ENCODE measurements at places on chromosomes 11 and 22.
A peak's percentile ranks its signal among the peaks of the same experiment; 100 is the strongest.

DNA sequence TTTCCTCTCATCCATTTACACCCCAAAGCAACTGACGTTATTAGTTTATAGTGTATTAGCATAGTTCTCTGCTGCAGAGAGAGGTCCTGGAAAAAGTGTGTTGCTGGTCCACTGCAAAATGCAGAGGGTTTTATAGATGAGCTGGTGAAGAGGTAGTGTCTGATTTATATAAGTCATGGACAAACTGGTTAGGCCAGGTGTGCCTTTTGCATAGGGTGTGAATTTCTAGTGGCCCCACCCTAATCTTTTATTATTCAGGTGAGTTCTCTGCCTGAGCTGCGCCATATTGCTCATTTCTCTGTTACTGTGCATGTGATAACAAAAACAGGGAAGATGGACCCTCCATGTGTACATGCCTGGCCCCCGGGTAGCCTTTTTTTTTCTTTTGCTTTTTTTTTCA is 43.1 kb upstream of the TRIM77 start:
- DNase-seq, result no peak

DNA sequence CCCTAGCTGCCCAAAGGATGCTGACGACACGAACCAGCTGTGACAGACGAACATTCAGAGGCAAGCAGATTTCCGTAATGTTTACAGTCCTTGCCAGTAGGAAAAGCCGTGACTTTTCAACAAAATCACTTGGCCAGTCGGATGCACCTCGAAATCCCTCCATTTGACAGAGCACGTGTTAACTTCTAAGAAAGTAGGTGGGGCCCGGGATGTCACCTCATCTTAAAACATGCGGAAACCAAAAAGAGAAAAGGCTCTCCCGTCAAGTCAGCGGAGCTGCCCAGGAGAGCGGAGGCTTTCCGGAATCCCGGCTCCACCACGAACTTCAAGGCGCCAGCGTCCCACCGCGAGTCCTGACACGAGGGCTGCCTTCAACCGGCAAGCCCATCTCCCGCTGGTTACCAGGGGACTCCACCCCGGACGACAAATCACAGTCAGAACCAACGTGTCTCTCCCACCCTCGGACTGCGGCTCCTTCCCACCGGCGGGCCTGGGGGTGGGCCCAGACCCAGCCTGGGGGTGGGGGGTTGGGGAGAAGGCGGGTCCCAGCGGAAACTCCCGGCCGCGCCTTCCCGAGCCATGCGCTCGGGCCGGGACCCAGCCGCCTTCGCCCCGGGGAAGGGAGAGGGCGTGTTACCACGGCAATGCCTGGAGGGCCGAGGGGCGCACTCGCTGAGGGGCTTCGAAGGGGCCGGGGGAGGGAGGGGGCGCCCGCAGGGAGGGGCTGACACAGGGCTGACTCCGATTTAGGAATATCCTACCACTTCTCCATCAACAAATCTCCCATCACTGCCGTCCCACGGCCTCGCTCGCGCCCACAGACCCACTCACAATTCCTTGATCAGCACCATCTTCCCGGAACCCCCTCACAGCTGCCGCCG is 475 bp downstream of the PITPNB start:
- peak; percentile 46 for DNase-seq

DNA sequence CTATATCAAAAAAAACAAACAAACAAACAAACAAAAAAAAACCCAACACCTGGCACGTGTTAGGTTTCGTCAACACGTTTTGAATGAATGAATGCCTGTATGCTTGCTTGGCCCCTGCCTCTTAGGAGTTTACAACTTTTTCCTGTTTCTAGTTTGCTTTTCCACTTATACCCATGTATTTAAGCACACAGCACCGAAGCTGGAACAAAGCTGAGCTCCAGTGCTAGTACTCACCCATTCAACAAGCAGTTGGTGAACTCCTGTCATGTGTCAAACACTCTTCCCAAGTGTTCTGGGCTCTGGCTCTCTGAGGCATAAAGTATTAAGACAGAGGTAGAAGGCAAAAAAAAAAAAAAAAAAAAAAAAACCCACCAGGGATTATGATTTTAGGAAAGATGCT is 599.3 kb downstream of the BUD13 start:
- no peak for DNase-seq

- DNase-seq, result no peak
Measured at GRCh38 chr11:115944596-115944995, 440.4 kb upstream of the CADM1 start.

DNA sequence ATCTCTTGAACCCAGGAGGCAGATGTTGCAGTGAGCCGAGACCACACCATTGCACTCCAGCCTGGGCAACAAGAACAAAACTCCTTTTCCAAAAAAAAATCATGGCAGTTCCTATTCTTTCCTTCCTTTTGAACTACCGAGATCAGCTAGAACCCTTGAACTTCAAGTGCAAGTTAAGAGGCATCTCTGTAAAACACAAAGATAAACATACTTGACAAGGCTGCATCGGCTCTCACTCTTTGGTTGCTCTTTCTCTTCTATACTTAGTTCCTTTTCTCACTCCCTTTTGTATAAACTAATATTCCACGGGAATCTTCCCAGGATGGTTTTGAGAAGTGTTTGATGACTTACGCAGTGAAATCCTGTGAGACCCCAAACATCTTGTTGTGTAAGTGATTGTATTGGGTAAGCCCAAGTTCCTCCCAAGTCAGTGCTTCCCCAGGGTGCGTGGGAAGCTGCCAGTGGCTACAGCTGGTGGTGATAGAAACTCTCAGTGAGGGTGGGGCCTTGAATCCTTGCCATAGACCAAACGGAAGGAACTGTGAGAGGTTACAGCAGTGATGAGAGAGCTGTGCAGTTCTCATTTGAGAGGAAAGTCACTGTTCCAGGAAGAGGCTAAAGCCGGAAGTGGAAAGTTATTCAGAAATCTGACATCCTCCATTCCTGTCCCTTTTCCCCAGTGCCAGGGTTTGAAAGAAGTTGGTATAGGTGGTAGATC is 24.1 kb upstream of the CDC42EP2 start:
- DNase-seq, result no peak

- DNase-seq, result no peak
Measured at GRCh38 chr11:76665172-76665571, 5.4 kb downstream of the LRRC32 start.

- no peak for DNase-seq
Measured at GRCh38 chr22:49811020-49811791, 16.5 kb downstream of the BRD1 start.

GRCh38 chr11:78801161-78801884 is 226.7 kb upstream of the NARS2 start:
- no peak for DNase-seq

GRCh38 chr11:64132191-64132771 is 33.6 kb downstream of the MACROD1 start:
- DNase-seq, result no peak

DNA sequence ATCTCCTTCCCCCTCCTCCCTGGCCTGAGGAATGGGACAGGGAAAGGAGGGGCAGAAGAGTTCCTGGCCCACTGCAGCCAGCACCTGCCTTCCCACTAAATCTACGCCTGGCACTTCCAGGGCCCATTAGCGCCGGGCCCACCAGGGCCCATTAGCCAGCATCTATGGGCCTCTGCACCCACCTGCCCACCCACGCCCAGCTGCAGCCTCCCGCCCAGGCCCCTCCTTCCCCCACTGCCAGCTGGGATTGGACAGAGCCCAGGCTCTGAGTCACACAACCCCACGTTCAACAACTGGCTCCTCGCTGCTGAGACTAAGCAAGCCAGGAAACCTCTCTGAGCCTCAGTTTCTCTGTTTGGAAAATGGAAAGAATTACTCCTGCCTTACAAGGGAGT is 48.7 kb downstream of the CYTH4 start:
- no peak for DNase-seq

DNA sequence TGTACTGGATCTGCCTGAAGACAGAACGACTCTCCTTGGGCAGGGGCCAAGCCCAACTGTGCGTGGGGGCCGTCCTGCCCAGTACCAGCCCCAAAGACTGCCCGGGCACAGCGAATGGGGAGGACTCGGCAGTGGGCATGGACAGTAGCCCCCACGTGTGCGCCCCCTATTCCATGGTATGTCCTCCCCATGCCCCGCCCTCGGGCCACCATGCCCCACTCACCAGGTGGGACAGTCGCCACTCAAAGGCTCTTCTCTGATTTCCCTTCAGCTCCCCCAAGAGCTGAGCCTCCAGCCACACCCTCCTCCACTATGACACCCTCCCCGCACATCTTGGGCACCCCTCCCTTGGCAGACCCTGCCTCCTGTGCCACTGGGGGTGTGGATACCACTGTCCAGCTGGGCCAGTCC is 43.5 kb downstream of the GNB1L start:
- no peak for DNase-seq

DNA sequence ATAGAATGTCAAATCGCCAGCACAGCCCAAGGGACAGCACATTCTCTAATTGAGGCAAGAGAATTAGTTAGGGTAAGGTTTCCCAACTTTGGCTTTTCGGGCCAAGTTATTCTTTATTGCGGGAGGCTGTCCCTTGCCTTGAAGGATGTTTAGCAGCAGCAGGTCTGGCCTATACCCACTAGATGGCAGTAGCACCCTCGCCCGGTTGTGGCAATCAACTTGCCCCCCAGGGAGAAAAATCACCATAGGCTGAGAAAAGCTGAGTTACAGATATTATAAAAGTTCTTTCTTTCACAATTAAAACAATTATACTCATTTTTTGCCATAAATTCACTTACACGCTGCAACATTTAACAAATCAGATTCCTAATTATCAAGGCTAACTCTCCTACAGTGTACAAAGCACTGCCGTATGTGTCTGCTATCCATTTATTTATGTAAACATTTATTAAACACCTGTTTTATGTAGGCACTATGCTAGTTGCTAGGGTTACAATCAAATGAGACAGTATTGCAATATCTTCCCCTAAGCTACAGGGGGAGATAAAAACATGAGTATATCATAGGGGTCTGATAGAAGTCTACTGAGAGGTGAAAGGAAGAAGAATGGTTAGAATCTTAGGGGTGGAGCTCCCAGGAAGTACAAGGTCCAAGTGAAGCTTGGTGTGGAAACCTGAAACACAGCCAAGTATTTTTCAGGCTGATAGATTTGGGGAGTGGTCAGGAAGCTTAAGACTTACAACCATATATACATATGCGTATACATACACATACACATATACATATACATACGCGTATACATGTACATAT is 452.3 kb downstream of the RAB38 start:
- no peak for DNase-seq

DNA sequence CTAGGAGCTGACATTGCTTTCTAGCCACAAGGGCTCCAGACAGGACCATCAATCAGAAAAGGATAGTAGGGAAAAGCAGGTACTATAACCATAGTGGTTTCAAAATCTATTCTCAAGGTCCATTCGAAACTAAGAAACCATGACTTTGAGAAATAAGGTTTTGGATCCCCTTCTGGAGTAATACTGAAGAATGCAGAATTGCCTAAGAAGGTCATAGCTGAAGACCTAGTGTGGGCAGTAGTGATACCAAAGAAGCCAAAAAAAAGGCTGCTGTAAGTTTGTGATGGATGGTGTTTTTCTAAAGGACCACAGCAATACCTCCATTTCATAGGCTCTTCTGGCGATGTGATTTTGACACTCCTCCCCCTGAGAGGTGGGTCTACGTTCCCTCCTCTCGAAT is 163.1 kb downstream of the MAML2 start:
- no peak for DNase-seq

DNA sequence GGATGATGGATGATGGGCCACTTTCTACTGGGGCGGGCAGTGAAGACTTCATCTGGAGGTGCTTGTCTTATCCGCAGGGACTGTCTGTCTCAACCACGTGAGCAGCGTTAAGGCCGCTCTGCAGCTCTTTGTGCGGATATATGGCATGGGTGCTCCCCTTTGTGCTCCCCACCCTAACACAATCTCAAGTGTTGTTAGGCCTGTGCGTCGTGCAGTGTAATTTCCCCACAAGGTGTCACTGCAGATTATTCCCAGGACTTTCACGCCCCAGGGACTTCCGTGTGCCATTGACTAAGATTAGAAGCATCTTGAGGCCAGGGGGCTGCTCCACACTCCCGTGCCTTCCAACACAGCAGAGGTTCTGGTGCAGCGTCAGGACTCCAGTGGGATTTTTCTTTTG is 65.3 kb downstream of the TBC1D22A start:
- DNase-seq, result no peak

DNA sequence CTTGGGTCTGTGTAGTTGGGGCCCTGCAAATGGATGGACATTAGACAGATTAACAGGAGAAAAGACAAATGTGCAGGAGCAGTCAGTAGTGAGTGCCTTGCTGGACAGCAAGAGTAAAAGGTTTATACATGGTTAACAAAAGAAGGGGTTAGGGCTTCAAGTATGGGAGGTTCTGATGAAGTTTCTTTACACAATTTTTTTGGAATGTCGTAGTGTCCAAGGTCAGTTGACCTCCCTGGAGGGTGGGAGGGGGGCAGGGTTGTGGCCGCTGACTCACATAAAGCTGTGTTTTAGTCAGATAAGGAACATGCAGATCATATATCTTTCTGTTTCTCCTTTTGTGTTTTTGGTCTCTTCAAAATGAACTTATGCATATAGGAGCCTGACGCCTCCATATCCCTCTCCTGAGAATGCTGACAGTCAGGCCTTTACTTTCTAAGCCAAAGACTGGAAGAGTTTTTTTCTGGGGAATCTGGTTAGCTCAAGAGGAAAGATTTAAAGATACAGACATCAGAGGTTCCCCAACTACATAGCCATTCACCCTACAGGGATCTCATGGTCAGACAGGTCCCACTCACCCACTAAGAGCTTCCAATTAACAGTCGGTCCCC is 134.3 kb downstream of the NECTIN1 start:
- DNase-seq, result no peak

DNA sequence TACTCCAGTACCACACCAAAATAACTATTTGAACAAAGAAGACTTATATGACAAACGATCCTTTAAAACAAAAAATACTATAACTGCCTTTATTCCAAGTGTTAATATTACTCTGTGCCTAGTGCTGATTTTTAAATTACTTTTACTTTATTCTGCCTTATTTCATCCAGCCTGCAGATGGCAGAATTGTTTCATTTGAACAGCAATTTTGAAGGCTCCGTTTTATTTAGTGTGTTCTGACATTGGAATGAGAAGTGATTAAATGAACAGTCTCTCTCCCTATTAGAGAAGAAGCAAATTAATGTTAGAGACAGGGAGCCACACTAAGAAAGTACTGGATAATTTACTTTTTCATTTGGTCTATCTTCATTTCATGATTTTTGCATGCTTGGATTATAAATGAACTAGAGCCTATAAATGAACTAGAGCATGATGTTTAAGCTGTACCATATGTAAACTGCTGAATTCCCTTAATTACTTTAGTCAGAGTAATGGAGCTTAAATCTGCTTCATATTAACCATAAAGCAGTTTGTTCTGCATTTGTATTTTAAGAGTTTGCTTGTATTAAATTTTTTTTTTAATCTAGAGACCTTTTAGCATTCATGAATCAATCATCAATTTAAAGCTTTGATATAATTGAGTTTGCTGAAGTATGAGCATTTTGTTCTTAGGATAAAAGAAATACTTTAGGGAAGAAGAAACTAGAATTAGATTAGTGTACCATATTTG is 9.8 kb downstream of the PDHX start:
- no peak for DNase-seq

DNA sequence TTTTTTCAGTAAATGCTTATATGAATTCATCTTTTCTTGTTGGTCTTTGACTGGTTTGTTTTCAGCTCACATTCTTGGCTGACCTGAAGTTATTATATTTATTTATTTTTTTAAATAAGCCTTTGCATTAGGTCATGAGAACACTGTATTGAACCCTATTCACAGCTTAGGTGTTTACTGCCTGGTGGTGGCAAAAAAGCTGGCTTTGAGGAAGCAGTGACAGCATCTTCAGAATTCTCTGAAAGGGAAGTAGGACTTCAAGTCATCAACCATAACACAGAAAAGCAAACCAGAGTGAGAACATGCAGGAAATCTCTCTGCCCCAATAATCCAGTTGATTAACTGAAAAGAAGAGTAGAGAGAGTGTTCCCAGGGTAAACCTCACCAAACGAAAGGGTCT is 30.3 kb upstream of the MMP13 start:
- DNase-seq, result no peak

- DNase-seq, result no peak
Measured at GRCh38 chr22:37449331-37450001, 22.2 kb upstream of the ELFN2 start.

All from stimulated activated CD8-positive, alpha-beta memory T cell treated with anti-CD3 and anti-CD28 coated beads, Interleukin-4, amount 100 ng/mL, for 4 hours (primary cell).